ENCODE measurements at places on chromosomes 3 and 15.
A peak's percentile ranks its signal among the peaks of the same experiment; 100 is the strongest.

DNA sequence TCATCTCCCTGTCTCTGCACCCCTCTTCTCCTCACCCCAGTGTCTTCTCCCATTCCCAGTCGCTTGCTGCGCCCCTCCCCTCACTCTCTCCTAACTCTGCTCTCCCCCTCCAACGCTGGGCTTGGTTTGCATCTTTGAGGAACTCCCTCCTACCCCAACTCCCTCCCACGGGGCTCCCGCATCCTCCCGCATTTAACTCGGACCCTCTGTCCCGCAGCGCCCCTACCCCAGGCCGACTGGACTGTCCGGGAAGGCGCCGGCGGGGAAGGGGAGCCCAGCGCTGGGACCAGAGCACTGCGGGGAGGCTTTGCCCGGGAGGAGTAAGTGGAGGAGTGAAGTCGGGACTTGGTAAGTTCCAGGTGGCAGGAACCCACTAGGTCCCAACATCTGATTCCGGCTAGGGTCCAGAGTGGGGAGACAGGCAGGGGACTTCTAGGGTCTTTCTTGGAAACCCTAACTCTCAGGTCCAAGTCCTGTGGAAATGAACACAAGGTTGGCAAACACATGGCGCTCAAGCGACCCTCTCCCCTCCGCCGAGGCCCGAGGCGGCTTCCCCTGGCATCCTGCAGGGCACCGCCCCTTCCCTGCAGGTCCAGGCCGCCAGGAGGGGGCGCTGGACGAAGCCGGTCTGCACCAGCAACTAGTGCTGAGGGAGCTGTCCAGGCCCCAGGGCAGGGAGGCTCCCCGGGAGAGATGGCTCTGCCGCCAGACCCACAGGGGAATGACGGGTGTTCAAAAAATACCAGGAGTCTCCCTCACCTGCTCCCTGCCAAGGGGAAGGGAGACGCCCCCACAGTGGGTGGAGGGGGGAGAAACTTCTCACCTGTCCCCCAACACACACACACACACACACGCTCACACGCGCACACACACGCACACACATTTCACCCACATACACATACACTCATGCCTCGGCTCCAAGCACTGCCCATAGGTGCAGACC is 53.2 kb downstream of the LHFPL4 start:
- DNase-seq, result no peak

- DNase-seq, result no peak
Measured at GRCh38 chr15:41934843-41935242, 37.5 kb downstream of the EHD4 start.

- no peak for DNase-seq
Measured at GRCh38 chr3:67362686-67363085, 291.7 kb downstream of the SUCLG2 start.

- DNase-seq, result peak; percentile 15
Measured at GRCh38 chr3:58628823-58629562, 37.6 kb downstream of the FAM3D start.

GRCh38 chr3:140768941-140769340 is 91.1 kb downstream of the TRIM42 start:
- no peak for DNase-seq

GRCh38 chr3:195098741-195099525 is 172.0 kb downstream of the XXYLT1 start:
- no peak for DNase-seq

- DNase-seq, result no peak
Measured at GRCh38 chr3:73461547-73461946, 163.2 kb downstream of the PDZRN3 start.

DNA sequence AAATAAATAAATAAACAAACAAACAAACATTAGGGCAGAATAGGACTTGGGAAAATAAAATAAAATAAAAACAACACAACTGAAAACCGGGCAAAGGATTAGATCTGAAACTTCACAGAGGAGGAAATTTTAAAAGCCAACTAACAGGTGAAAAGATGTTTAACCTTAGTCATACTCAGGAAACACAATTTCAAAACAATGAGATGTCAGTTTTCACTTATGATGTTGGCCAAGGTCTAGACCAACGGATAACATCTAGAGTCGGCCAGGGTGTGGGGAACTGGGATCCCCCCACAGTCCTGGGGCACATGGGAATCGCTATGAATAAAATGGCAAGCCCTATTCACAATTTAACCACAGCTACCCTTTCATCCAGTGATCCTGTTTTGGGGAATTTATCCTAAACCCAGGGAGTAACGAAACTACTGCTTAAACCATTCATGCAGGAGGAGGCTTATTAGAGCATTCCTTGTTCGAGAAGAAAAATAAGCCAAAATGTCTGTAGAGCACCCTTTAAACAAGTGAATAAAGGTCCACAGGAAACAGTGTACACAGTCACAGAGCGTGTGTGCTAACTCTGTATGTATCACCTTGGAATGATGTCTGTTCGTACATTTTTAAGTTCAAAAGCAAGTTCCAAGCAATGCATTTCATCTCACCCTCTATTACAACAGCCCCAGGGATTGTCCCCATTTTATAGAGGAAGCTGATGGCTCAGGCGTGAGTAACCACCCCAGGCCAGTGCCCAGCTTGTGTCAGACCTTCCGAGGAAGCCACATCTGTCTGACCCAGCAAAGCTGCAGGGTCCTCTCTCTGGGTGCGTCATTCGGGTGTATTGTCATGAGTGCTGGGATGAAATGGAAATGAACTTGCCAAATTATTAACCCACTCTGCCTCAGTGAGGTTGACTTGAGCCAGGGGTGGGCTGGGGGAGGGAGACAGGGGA is 6.3 kb upstream of the ANPEP start:
- peak; percentile 58 for DNase-seq

DNA sequence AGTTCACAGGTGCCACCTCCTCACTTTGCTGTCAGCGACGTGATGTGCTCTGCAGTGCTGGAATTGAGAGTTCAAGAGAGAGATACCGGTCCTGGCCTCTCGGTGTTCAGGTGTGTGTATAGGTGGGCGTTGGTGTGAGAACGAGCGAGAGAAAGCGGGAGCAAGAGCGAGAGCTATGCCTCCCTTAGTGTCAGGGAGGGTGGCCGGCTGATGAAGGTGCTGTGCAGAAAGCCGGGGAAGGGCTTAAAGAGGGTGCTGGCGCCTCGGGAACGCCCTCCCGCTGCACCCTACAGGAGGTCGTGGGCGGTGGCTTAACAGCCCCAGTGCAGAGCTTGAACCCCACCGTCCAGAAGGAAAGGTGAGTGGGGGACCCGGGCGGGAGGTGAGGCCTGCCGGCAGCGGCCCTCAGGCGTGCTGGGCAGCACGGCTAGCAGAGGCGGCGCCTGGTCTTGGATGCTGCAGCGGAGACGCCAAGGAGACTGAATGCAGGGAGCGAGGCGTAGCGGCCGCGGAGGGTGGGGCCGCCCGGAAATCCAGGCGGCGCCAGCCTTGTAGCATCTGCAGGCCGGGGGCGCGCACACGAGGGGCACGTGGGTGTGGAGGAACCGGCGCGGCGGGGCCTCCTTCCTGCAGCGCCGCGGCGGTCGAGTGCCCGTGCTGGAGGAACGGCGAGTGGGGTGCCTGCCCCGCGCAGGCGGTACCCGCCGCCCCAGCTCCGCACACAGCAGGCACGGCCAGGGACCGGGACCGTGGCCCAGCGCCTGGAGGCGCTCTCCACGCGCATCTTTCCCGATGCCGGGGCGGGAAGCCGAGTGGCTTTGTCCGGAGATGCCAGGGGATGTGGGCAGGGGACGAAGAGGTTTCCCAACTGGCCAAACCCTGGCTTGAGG is 246.8 kb upstream of the TOPAZ1 start:
- no peak for DNase-seq

- DNase-seq, result no peak
Measured at GRCh38 chr3:56775838-56776555, 25.8 kb downstream of the ARHGEF3 start.
